ENCODE measurements at places on chromosomes 1 and 21.

DNA sequence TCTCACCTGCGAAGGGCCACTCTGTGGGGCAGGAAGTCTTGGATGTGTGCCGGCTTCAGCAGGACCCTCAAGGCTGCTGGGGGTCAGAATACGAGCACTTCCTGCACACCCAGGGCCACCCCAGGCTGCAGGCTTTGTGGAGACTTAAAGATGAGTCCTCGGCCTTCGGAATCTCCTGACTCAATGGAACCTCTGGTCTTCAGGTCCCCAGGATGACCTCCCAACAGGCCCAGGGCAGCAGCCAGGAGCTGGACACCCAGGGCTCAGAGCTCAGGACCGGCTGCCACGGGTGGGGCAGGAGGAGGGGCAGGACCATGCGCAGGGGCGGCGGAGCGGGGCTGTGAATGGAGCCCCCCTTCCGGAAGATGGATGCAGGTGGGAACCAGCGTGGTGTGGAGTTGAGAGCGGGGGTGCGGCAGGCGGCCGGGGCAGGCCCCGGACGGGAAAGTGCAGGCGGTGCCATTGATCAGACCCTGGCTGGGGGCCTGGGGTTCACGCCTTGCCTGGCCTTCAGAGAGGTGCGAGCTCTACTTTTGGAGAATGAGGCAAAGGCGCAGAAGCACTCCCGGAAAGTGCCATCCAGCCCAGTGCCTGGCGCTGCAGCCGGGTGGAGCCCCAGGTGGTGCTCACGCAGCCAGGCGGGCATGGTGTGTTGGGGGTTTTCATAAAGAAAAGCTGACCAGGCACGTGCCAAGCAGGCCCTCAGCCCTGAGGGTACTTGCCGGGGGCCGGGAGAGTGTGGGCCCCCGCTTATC lies 10.4 kb downstream of the COL18A1 start:
- no peak for DNase-seq

GRCh38 chr1:147612366-147612765 lies 58.0 kb downstream of the ACP6 start:
- no peak for DNase-seq

- DNase-seq: no peak
These were observed 2.3 kb downstream of the UMODL1 start for GRCh38 chr21:42073145-42074099.

- no peak for DNase-seq
These were observed 147.4 kb upstream of the KRTAP19-8 start for GRCh38 chr21:31185663-31186062.

DNA sequence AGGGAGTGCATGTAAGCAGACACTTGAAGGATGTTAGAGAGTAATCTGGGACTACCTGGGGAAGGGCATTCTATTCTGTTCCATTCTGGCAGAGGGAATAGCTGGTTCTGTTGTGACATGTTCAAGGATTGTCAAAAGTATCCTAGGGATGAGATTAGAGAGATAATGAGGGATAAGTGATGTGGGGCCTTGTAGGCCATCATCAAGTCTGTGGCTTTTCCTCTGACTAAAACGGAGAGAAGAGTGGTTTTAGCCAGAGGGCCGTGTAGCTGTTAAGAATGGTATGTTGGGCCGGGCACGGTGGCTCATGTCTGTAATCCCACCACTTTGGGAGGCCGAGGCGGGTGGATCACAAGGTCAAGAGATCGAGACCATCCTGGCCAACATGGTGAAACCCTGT lies 23.6 kb downstream of the TGFB2 start:
- DNase-seq: no peak
